ENCODE measurements at places on chromosomes 5 and 9.

DNA sequence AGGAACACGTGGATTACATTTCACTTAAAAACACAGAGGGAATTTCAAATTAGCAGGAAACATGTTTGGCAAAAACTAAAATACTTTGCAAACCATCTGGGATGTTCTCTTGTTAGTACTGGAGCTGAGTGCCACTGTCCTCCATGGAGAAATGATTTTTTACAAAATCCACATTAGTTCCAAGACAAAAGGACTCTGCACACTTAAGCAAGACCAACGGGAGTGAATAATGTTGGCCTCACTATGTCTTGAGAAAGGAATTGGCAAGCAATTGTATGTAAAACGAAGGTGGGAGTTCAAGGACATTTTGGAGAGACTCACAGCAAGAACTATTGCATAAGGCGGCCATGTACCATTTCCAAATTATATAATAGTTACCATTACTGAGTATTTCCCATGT lies 547.5 kb downstream of the EBF1 start:
- DNase-seq = no peak

DNA sequence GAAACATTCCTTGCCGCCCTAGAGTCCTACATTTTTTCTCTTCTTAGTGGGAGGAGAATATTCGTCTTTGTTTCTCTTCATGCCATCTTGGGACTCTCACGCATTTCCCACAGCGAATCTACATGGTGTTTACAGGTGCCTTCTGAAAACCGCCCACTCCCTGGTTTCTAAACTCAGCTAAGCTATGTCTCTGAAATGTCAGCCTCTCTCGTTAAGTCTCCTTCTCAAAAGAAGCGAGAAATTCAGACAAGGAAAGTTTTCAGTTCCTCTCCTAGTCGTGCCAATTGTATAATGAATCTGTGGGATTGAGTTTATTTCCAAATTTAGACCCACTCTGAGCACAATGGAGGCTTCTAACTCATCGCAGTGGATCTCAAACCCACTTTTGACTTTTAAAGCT lies 186.8 kb upstream of the NFIB start:
- DNase-seq = no peak

GRCh38 chr9:137339045-137339907 lies 37.2 kb upstream of the NRARP start:
- no peak for DNase-seq

DNA sequence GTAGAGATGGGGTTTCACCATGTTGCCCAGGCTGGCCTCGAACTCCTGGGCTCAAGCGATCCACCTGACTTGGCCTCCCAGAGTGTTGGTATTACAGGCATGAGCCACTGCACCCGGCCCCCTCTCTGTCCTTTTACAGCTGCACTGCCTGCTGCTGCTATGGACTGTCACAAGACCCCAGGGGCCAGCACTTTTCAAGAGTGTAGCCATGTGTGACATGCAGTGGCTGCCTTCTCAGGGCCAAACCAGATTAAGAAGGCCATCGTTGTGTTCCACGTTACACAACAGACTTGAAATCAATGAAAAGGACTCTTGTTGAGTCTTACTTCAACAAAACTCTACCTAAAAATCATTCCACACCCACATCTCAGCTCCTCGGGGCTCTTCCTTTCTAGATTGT lies 78.9 kb upstream of the ICE1 start:
- no peak for DNase-seq

DNA sequence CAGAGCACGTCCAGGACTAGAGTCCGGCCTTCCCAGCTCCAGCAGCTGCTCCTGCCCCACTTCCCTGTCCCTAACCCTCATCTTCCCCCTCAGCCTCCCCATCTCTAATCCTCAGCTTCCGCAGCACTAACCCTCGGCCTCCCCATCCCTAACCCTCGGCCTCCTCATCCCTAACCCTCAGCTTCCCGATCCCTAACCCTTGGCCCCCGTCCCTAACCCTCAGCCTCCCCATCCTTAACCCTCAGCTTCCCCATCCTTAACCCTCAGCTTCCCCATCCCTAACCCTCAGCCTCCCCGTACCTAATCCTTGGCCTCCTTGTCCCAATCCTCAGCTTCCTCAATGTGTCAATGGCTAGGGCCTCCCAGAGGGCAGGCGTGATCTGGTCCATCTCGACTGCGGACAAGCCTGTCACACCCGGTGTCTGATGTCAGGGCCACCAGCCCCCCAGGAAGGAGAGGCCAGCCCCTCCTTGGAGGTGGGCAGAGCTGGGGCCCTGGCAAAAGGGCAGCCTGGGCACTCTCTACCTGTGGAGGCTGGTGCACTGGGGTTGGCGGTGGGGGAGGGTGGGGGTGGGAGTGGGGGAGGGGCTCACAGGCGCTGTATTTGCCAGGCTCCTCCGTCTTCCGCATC lies 1.4 kb downstream of the OBP2B start:
- no peak for DNase-seq

- DNase-seq = no peak
These were observed 70.6 kb downstream of the DPYSL3 start for GRCh38 chr5:147439254-147439653.

- no peak for DNase-seq
These were observed 943 bp downstream of the NOP16 start for GRCh38 chr5:176387384-176387925.

DNA sequence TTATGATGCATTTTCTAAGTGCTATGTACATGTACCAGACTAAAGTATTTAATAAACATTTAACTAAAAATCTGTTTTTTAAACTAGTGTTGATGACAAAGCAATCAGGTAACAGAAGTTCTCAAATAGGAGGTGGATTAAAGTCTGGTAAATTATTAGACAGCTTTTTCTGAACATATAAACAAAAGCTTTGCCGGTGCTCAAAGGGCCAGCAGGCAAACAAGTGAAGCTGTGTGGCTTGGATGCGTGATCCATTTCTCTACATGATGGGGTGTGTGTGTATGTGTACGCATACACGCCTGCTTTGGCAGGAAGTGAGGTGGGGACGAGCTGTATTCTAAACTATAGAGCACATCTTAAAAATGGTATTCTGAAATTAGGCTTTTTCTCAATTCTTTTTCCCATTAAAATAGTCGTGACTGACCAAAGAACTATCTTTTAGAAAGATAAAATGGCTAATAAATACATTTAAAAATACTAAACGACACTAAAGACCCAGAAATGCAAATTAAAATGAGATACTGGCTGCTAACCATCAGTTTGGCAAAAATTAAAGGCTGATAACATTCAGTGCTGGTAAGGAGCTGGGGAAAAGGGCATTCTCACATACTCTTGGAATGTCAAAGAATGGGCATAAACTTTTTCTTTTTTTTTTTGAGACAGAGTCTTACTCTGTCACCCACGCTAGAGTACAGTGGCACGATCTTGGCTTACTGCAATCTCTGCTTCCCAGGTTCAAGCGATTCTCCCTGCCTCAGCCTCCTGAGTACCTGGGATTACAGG lies 174.0 kb downstream of the MAPKAP1 start:
- no peak for DNase-seq

GRCh38 chr9:112112519-112112918 lies 62.6 kb downstream of the SUSD1 start:
- no peak for DNase-seq

GRCh38 chr5:16311666-16312065 lies 132.1 kb upstream of the MARCHF11 start:
- no peak for DNase-seq

GRCh38 chr9:132006677-132007370 lies 72.8 kb downstream of the MED27 start:
- peak; percentile 16 for DNase-seq

- no peak for DNase-seq
These were observed 109.1 kb downstream of the CDH10 start for GRCh38 chr5:24535646-24536045.

DNA sequence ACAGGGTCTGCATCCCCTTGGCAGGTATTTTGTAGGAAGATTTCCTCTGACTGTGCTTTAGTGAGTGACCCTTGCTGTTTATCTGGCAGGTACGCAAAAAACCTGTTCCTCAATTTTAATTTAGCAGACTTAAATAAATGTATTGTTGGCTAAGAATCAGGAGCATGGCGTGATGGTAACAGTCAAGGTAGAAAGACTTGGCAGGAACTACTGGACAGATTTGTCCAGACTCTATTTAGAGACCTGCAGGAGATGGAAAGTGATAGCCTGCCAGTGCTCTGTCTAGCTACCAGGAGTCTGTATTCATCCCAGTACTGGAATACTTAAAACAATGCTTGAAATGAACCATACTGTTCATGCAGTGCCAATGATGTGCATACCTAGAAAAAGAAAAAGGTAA lies 78.8 kb upstream of the MAST4 start:
- no peak for DNase-seq

DNA sequence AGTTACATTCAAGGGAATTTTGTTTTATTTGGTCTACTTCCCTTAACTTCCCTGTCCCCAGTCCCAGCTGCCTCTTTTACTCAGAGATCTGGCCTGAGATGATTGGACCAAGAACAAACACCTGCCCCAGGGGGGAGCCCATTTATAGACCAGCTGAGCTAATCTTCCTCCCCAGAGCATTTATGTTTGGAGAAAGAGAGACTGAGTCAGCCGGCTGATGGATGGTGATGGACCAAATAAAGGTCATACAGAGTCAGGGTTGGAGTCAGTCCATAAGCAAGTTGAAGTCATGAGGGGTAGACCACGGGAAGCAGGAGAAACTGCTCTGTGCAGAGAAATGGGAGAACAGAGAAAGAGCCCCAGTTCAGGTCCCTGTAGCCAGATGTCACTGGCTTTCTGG lies 77.7 kb downstream of the TMEM174 start:
- DNase-seq = no peak

- DNase-seq = peak; percentile 56
These were observed 24.7 kb upstream of the CETN3 start for GRCh38 chr5:90434116-90434714.

GRCh38 chr5:31427013-31427723 lies 104.7 kb downstream of the DROSHA start:
- DNase-seq = no peak

GRCh38 chr9:81445331-81445921 lies 243.9 kb downstream of the TLE1 start:
- no peak for DNase-seq

GRCh38 chr5:180938294-180938693 lies 39.3 kb downstream of the BTNL8 start:
- DNase-seq = no peak

- peak; percentile 40 for DNase-seq
These were observed 20.2 kb downstream of the SLC22A5 start for GRCh38 chr5:132389585-132390286.

DNA sequence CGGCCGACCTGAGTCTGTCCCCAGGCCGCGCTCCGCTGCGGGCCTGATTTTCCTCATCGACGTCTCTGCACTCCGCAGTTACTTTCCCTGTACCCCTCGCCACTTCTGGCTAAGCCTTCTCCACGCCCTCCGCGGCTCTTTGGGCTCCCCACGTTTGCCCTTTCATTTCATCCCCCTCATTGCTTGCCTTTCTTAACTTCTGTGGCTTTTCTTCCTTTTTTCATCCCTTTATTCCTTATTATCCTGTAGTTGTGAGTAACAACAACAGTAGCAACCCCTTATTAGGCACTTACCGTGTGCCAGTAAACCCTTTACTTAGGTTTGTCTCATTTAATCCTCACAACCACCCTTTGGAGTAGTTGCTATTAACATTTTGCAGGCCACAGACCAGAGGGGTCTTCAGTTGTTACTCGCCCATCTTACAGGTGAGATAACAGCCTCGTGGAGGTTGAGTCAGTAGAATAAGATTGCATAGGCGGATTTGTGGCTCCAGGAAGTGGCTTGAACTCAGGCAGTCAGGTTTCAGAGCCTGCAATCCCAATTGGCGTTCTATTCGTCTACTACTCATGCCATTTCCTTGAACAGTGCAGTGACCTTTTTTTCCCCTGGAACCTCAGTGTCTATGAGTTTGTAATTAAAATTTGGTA lies 724 bp downstream of the TCERG1 start:
- peak; percentile 53 for DNase-seq

GRCh38 chr9:127555840-127556820 lies 55.9 kb upstream of the STXBP1 start:
- DNase-seq = peak; percentile 27

DNA sequence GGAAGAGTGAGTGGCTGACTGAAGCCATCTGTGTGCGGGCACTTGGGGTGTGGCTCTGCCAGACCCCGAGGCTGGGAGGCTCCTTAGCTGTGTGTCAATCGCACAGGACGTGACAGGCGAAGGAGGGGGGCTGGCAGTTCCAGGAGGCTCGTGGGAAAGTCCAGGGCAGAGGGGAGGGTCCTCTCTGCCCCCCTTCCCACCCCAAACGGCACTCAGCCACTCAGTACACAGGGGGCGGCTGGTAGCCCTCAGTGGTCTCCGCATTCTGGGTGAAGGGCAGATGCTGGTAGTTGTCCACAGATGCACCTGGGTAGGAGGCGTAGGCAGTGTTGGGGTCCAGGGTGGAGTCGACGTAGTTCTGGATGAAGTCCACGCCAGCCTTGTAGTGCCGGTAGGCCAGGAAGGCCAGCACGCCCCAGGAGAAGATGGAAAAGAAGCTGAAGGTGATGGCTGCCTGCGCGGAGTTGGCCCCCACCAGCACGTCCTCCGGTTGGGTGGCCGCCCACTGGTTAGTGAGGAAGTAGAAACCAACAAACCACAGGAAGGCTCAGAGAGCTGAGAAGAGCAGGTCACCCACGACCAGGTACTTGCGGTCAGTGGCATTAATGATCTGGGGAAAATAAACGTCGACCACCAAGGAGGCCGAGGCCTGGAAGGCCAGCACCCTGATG lies 85.4 kb upstream of the CEP78 start:
- DNase-seq = no peak

GRCh38 chr5:129027260-129027659 lies 62.0 kb downstream of the SLC27A6 start:
- DNase-seq = no peak

DNA sequence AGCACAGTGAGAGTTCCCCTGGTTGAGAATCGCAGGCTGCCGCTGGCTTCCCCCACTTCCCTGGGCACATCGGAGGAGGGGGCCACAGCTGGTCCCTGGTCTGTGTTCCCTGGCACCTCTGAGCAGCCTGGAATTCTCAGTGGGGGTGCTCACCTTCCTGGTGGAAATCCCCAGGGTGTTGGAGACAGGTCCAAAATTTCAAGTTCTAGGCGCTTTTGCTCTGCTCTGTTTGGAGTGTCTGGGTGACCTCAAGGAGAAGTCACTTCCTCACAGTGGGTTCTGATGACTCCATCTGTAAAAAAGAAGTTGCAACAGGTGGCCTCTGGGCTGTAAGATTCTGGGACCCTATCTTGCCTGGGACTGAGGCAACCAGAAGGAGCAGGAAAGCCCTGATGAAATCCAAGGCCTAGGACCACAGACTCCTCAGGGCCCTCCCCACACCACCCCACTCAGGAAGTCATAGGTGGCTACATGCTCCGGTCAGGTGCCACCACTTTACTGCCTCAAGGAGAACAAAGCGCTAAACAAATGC lies at the start of gene TRAF1:
TSS of gene TRAF1 (minus strand) at position 400 of the 532 bp plus-strand sequence. CDS start 721 bp downstream, outside the sequence.
- no peak for DNase-seq

DNA sequence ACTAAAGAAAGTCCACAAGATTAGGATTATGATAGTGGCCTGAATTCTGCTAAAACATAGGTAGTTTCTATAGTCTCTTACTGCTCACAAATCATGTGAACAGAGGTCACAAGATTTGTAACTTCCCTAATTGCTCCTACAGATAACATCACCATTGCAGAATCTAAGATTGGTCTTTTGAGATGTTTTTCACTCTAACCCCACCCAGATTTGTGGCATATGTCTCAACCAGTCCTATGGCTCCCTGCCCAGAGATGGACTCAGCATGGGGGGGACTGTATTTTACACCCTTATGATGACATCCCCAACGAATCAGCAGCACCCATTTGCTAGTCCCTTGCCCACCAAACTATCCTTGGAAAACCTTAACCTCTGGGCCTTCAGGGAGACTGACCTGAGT lies 1046.2 kb downstream of the CDH12 start:
- DNase-seq = no peak
